ENCODE measurements at places on chromosomes 4 and X. TPM values are rescaled to one million over a fixed set of nuclear protein-coding genes. Genes with fewer than 3 reads are reported as not detected.

AMBN gene
- not detected for total RNA-seq

GIMD1 gene
- total RNA-seq = not detected

ARX gene
- total RNA-seq = not detected

HS6ST2 gene
- total RNA-seq = not detected

TRIM60 gene
- total RNA-seq = not detected

MAGEA11 gene
- total RNA-seq = not detected

GAGE13 gene
- not detected for total RNA-seq

NAP1L3 gene
- 1.3 TPM for total RNA-seq

DNA sequence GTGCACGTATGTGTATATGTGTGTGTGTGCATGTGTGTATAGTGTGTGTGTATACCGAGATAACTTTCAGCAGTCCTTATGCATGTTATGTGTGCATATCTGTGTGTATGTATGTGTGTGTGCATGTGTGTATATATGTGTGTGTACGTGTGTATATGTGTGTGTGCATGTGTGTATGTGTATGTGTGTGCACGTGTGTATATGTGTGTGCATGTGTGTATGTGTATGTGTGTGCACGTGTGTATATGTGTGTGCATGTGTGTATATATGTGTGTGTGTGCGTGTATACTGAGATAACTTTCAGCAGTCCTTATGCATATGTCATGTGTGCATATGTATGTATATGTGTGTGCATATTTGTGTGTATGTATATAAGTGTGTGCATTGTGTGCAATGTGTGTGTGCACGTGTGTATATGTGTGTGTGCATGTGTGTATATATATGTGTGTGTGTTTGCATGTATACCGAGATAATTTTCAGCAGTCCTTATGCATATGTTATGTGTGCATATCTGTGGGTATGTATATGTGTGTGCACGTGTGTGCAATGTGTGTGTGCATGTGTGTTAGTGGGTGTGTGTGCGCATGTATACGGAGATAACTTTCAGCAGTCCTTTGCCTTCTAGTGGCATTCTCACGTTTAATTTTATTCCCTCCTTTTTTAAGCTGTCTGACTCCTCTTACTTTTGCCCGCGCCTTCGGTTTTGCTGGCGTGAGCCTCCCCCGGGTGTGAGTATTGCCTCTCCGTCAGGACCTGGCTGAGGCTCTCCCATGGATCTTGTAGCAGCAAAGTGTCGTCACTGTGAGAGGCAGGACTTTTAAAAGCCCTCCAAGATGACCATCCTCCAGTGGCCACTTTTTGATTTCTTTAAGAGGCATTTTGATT, 99.6 kb upstream of the SHOX start:
- H3K27ac ChIP-seq = no peak overlapping the region
- H3K4me3 ChIP-seq = no peak overlapping the region
- H3K4me1 ChIP-seq = no peaks in the 10 kb centered on the region
- no peaks in the 10 kb centered on the region for H3K36me3 ChIP-seq

- no peaks in the 10 kb centered on the region for H3K27me3 ChIP-seq
- no peaks in the 10 kb centered on the region for H3K4me1 ChIP-seq
- no peaks in the 10 kb centered on the region for H3K36me3 ChIP-seq
Measured at GRCh38 chr4:152825336-152825735, 45.6 kb downstream of the ARFIP1 start.

DNA sequence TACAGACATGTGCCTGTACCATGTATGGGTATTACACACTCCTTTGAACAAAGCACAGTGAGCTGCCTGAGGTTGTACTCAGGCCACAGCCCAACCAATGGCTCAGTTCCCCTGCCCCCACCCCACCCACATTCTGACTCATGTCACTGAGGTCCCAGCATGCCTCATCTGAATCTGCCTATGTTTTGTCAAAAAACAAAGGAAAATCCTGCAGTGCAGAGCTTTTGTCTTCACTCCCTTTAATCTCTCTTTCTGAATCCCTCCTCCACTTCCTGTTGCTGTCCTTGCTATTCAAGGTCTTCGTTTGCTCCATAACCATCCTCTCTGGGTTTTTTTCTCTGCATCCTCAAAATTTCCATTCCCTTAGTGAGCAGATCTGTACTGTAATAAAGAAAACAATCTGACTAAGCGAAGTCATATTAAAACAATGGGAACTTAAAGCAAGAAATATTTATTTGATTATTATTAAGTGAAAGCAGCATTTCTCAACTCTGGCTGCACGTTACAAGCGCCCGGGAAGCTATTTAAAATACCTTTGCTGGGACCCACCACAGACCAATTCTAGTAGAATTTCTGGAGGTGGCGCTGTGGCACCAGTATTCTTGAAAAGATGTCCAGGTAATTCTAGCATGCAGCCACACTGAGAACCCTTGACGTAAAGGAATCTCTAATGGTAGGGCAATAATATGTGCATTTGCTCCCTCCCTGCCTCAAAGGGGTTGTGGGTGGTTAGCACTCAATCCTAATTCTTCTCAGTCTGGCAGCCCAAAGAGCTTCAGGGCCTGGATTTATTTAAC, 8.7 kb downstream of the GUCY2F start:
- no peak overlapping the region for H3K27ac ChIP-seq
- H3K27me3 ChIP-seq = no peaks in the 10 kb centered on the region
- no peaks in the 10 kb centered on the region for H3K4me1 ChIP-seq
- H3K36me3 ChIP-seq = no peaks in the 10 kb centered on the region
- no peak overlapping the region for H3K4me3 ChIP-seq
- no peak for DNase-seq

DNA sequence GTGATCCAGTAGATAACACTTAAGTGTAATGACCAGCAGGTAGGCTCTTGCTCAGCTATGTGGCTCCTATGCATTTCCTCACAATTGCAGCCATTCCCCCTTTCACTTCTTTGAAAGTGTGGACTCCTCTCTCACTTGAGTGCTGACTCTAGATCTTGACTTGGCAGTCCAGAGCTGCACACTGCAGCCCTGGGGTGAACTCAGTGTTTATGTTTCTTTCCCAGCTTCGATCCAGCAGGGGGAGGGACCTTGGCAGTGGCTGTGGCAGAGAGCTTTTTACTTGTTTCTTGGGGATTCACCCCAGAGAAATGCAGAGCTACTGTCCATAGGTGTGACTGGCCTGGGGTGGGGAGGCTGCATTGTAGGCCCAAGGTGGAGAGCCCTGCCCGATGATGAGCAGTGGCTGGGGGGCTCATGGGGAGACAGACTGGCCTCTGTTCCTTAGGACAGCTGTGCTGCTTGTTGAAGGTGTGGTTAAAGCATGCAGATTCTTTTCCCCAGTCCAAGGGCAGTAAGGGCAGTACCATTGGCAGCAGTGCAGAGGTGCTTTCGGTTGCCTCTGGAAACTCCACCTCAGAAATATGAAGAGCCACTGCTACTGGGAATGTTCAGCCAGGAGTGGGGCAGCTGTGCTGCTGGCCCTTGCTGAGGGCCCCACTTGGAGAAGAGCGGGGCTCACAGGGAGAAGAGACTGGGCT, 134.7 kb downstream of the SH3BGRL start:
- peak overlapping the region; percentile 37 for H3K27ac ChIP-seq
- H3K27me3 ChIP-seq = no peaks in the 10 kb centered on the region
- no peaks in the 10 kb centered on the region for H3K4me1 ChIP-seq
- DNase-seq = no peak

DNA sequence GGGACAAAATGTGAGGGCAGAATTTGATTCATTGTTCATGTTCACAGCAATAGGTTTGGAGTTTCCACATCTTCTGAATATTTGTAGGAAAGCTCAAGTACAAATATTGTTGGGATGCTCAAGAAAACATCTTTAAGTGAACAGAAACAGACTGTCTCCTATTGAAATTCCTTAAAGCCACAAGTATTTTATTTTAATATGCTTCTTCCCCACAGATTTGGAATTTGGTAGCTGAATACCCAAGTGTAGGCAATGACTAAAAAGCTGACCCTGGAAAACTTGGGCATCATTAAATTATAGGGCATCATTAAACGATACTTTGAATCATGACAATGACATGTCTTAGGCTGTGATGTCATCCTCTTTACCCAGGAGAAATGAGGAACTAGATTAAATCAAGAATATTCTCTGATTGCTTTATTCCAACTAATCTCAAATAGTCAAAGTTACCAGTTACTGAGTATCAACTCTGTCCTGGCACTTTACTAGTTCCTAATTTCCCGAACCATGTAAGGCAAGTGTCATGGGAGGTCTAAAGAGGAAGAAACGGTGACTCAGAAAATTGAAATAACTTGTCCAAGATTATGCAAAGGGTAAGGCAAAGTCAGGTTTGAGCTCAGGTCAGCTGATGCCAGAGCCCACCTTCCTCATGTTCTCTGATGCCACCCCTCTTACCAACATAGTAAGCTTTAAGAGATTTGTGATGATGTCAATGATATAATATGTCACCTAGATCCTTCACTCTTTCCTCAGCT, 223.1 kb upstream of the LEF1 start:
- H3K4me1 ChIP-seq = no peaks in the 10 kb centered on the region
- no peak overlapping the region for H3K27ac ChIP-seq
- no peaks in the 10 kb centered on the region for H3K36me3 ChIP-seq
- no peak overlapping the region for H3K4me3 ChIP-seq

DNA sequence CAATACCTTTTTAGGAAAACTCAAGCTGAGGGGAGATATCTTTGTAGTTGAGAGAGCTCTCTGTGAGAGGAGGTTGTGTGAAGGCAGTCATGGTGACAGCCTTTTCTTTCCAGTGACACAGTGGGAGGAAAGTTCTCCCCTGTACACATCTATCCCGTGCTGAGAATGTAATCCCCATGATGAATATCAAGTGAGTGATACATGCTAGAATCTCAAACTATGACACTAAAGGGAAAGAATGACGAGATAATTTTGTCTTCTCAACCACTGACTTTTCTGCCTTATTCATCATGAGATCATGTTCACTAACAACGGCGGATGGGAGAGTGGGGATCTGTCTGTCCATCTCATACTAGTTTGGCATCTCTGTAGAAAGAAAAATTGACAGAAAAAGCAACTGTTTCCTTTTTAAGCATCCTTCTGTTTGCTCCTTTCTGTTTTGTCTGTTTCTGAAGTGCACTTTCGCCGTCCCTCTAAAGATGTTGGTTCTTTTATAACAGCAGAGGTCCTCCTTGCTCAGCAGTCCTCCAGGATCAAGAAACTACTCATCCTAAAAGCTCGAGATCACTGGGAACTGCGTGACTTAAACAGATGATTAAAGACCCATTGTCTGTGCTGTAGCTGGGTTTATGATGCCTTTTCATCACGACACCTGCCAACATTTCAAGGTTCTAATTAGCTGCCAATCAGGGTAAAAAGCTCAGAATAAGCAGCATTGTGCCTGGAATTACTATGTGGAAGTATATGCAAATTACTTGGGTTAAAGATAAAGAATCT, 137.6 kb downstream of the DCK start:
- H3K27me3 ChIP-seq = no peaks in the 10 kb centered on the region
- no peak for DNase-seq

DNA sequence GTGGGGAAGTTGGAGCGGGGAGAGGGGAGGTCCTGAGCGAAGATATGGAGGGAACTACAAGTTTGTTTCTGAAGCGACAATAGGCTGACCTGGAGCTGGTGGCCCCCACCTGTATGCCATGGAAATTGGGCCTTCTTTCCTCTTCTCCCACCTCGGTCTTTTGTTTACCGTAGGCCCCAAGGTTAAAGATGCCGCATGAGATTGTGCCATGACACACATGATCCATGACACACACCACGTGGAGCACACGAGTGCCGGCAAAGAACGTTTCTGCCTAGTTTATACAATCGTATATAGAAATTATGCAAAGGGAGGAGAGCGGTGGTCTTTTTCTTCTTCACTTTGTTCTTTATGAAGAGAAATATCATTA, 408 bp downstream of the TMEM33 start:
- H3K36me3 ChIP-seq = no peaks in the 10 kb centered on the region
- H3K4me1 ChIP-seq = peaks cover 32% of the 10 kb centered on the region
- H3K27ac ChIP-seq = peak overlapping the region; percentile 90
- H3K27me3 ChIP-seq = no peaks in the 10 kb centered on the region
- peak overlapping the region; percentile 87 for H3K4me3 ChIP-seq

- no peak overlapping the region for H3K4me3 ChIP-seq
- no peak overlapping the region for H3K27ac ChIP-seq
- DNase-seq = no peak
- no peaks in the 10 kb centered on the region for H3K27me3 ChIP-seq
Measured at GRCh38 chr4:110798687-110799086, 175.8 kb upstream of the PITX2 start.

DNA sequence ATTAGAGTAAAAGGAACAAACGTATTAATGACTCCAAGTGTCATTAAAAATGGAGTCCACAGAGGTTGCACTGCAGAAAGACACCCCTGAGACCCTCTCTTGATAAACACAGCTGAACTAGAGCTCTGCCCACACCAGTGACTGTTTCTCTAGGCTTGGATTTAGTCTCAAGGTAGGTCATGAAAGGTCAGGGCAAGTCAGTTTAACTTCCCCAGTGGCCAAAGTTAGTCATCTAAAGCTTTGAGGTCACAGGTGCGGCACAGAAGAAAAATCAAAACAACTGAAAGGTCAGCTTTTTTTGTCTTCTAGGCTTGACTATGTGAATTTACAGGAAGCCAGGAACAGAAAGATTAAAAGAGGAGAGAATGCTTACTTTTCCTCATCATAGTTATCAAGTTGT, 749.6 kb downstream of the RAB28 start:
- H3K4me1 ChIP-seq = no peaks in the 10 kb centered on the region
- no peak overlapping the region for H3K4me3 ChIP-seq
- no peaks in the 10 kb centered on the region for H3K36me3 ChIP-seq
- no peak overlapping the region for H3K27ac ChIP-seq
- DNase-seq = no peak
- no peaks in the 10 kb centered on the region for H3K27me3 ChIP-seq

DNA sequence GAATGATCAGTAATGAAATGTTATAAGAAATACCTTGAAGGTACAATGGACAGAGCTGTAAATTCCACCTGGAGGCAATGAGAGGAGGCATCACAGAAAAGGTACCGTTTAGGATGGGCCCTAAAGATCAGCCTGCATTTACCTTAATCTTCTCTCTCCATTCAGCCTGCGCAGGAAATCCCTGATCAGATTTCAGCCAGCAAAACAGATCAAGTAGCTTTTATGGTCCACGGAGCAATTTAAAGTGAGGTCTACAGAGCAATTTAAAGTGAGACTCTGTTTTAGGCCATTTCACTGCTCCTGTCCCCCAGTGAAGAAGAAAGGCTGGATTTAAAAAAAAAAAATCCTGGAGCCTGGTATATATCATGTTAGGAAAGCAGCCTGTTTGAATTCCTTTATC, 195.1 kb upstream of the VCX start:
- no peaks in the 10 kb centered on the region for H3K27me3 ChIP-seq
- H3K36me3 ChIP-seq = no peaks in the 10 kb centered on the region
- no peak overlapping the region for H3K27ac ChIP-seq
- no peak overlapping the region for H3K4me3 ChIP-seq
- H3K4me1 ChIP-seq = no peaks in the 10 kb centered on the region

GRCh38 chrX:39769748-39770147, 328.0 kb downstream of the BCOR start:
- DNase-seq = no peak
- H3K4me1 ChIP-seq = peaks cover 9% of the 10 kb centered on the region
- H3K27me3 ChIP-seq = no peaks in the 10 kb centered on the region
- no peak overlapping the region for H3K4me3 ChIP-seq
- H3K36me3 ChIP-seq = no peaks in the 10 kb centered on the region
- H3K27ac ChIP-seq = no peak overlapping the region

- no peak overlapping the region for H3K27ac ChIP-seq
- no peak overlapping the region for H3K4me3 ChIP-seq
- H3K4me1 ChIP-seq = no peaks in the 10 kb centered on the region
- H3K36me3 ChIP-seq = no peaks in the 10 kb centered on the region
Measured at GRCh38 chr4:9800848-9801247, 19.4 kb downstream of the DRD5 start.

GRCh38 chrX:119272882-119273419, 36.9 kb downstream of the PGRMC1 start:
- DNase-seq = no peak
- H3K4me3 ChIP-seq = no peak overlapping the region
- H3K4me1 ChIP-seq = no peaks in the 10 kb centered on the region
- peaks cover 4% of the 10 kb centered on the region for H3K27me3 ChIP-seq
- no peak overlapping the region for H3K27ac ChIP-seq

- H3K4me3 ChIP-seq = no peak overlapping the region
- no peaks in the 10 kb centered on the region for H3K36me3 ChIP-seq
- no peaks in the 10 kb centered on the region for H3K27me3 ChIP-seq
- no peak overlapping the region for H3K27ac ChIP-seq
Measured at GRCh38 chrX:95058815-95059214, 1384.8 kb downstream of the FAM133A start.
